ENCODE measurements at places on chromosomes 11 and 22. TPM values are rescaled to one million over a fixed set of nuclear protein-coding genes. Genes with fewer than 3 reads are reported as not detected.
A peak's percentile ranks its signal among the peaks of the same experiment; 100 is the strongest.

DNA sequence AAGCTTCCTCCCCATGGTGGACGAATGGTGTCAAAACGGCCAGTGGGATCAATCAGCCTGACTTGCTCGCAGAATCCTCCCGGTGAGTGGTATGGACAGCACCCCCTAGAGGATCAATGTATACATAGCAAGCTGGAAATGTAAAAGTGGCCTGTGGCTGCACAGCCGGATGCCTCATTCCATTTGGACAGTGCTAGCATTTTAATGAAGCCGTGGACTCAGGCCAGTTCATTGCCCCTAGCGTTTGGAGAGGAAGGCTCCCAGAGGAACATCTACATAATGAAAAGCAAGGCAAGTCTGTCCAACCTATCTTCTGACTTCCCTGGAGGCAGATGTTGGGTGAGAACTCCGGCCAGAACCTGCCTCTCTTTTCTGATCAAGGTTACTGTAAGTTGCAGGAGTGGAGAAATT, 942.3 kb downstream of the NTM start:
- peak; percentile 12 for DNase-seq

DNA sequence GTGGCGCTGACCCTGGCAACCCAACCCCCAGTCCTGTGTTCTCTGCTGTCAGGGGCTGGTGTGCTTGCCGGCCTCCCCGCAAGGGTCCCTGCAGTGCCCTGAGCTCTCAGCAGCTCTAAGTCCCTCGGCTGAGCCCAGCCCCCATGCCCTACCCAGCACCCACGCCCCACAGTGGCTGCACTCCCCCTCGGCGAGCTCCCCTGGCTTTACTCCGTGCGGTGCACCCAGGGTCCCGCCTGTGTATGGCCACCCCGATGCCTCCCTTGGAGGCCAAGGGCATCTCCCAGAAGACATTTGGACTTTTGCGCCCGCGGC, 72.5 kb upstream of the SHISAL1 start:
- DNase-seq = no peak

- DNase-seq = no peak
Observed at GRCh38 chr11:69662021-69662698, 13.0 kb downstream of the LTO1 start.

GRCh38 chr11:59224351-59224928, 11.7 kb upstream of the MPEG1 start:
- no peak for DNase-seq

GRCh38 chr11:47395223-47396048, 13.0 kb upstream of the SLC39A13 start:
- DNase-seq = no peak

DNA sequence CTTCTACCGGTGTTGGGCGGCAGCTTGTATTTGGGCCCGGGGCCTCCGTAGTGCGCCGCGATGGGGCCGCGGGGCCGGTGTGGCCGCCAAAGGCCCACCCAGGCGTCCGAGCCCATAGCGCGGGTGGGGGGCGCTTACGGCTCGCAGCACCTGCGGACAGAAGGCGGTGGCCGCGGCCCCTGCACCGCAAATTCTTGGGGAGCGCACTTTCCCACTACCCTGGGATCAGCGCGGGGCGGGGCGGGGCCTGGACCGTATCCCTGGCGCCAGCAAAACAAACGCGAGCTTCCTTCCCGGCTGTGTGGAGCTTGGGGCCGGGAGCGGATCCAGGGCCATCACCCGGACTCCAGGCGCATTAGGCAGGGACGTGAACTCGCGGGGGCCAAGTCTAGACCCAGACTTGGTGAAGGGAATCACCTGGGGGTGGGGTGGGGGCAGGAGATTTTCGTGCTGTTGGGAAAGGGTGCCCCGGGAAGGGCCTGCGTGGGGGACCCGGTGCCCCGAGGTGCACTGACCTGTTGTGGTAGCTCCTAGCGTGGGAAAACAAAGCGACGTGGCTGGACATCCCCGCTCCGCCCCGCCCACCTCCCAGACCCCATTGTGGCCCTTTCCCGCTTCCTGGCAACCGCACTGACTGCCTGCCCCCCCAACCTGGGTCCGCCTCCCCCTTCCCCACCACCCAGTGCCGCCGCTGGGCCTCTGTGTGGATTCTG, 2.3 kb upstream of the TYMP start:
- DNase-seq = no peak

GRCh38 chr11:121235057-121235456, 57.5 kb upstream of the SC5D start:
- DNase-seq = no peak

- DNase-seq = no peak
Observed at GRCh38 chr11:69450064-69450856, 31.2 kb upstream of the LINC01488 start.

DNA sequence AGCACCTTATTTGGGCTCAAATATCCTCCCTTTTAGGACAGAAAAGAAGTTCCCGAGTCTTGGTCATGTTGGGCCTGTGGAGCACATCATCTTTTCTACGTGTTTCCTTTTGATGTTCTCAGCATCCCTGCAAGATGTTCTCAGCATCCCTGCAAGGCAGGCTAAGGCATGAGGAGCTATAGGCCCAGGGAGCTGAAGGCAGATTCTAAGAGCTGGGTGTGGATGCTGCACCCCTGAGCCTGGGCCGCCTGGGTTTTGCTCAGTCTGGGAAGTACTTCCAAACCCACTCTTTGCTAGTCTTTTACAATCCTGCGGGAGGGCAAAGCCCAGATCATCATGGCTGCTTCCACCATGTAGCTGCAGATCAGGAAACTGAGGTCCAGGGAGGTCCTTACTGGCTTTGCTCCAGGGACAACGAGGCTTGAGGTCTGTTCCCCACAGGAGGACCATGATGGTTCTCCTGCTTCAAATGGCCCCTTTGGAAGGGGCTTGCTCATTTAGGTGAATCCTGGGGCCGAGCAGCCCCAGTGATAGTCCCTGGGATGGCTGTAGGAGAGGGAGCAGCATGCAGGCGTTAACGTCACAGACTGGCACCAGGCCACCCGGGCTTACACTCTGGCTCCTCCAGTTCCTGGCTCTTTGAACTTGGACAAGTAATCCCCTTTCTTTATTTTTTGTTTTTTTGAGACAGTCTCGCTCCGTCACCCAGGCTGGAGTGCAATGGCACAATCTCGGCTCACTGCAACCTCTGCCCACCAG, 10.6 kb downstream of the LRRC75B start:
- no peak for DNase-seq

GRCh38 chr11:110392056-110392455, 37.7 kb upstream of the FDX1 start:
- DNase-seq = no peak

DNA sequence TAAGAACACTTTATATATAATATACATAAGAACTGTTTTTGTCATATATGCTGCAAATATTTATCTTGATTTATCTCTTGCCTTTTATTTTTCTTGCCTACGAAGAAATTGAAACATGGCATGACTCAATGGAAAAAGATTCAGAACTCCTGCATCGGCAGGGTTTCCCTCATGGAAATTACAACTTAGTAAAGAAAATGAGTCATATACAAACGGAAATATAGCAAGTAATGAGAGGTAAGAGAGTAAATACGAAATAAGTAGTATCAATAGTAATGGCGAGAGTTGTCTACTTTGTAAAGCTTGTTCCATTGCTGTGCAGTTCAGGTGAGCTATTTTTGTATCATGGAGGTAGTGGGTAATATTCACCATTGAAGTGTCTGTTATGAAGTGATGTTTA, 350.4 kb downstream of the DDX10 start:
- DNase-seq = no peak

GRCh38 chr11:74566146-74566960, 26.0 kb upstream of the POLD3 start:
- no peak for DNase-seq

DNA sequence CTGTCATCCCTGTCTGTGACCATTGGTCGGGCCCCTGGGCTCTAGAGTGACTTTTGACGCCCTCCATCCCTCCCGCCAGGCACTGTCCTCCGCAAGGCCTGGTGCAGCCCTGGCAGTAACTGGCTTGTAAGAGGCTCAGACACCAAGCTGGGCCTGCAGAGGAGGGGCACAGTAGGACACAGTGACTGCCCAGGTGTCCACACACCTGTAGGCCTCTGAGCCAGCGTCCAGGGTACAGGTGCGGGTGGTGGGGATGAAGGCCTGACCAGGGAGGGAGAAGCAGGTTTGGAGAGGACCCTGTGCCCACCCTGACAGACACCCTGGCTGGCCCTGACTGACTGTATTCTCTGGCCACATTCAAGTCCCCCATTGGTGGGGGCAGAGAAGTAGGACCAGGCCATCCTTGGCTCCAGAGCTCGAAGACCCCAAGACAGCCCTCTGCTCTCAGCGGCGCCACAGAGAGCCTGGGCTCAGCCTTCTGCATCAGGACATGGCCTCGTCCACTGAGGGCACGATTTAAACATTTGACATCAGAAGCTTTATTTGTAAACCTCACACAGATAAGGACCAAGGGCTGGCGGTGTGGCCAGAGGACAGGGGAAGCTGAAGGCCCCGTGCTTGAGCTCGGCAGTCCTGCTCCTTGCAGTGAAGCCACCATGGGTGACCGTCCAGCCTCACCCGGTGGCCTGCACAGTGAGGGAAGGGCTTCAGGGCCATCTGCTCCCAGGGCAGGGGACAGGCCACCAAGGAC, 31.4 kb downstream of the PPIL2 start:
- no peak for DNase-seq

- no peak for DNase-seq
Observed at GRCh38 chr11:30861064-30861463, 274.9 kb upstream of the MPPED2 start.

GRCh38 chr11:86115542-86116385, 46.9 kb upstream of the PICALM start:
- no peak for DNase-seq

GRCh38 chr11:125312391-125312790, 147.8 kb downstream of the PKNOX2 start:
- DNase-seq = no peak

DNA sequence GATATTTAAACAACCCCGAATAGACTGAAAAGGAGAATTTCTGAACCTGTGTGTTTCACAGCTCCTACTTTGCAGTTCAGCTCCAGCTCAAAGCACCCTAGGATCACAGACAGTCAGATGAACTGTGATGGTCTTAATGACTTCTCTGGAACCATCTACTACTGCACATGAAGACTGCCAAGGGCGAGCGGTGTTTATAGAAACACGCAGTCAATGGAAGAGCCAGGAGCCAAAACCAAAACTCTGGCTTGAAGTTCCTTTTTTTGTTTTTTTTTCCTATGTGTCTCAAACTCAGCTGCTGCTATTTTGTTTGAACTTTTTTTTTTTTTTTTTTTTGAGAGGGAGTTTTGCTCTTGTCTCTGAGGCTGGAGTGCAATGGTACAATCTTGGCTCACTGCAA, 382.6 kb upstream of the SYN3 start:
- DNase-seq = no peak

DNA sequence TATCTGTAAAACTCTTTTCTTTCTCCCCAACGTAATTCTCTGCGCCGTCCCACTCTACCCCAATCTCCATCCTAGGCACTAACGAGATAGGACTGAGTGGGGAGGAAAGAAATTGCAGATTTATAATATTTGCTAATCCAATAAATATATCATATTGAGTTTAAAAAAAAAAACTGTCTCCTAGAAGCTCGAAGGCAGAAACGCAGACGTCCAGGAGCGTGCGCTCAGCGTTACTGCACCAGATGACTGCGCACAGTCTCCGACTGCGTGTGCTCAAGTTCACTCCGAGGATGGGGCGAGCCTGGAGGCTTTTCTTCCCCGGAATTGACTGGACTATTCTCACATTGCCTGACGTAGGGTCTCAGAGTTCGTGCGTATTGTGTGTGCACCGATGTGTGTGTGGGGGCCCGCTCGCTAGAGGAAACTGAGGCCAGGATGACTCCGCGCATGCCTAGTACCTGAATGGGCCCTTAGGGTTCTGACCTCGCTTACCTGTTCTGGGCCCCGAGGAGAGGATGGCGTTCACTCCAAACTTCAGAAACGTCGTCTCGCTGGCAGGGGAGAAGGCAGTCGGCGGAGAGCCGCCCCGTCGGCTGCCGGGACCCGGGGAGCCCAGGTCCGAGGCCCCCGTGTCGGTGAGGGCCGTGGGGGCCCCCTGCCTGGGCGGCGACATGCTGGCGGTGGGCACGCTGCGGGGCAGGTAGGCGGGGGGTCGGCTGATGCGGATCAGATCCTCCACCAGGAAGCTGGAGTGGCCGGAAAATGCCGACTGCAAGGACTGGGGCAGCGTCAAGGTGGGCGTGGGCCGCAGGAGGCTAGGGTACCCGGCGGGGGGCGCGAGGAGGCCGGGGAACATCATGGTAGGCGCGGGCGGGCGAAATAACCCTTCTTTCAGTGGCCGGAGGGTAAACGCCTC, 551 bp downstream of the DBX1 start:
- DNase-seq = no peak

- no peak for DNase-seq
Observed at GRCh38 chr22:19168088-19168890, 10.2 kb downstream of the SLC25A1 start.

DNA sequence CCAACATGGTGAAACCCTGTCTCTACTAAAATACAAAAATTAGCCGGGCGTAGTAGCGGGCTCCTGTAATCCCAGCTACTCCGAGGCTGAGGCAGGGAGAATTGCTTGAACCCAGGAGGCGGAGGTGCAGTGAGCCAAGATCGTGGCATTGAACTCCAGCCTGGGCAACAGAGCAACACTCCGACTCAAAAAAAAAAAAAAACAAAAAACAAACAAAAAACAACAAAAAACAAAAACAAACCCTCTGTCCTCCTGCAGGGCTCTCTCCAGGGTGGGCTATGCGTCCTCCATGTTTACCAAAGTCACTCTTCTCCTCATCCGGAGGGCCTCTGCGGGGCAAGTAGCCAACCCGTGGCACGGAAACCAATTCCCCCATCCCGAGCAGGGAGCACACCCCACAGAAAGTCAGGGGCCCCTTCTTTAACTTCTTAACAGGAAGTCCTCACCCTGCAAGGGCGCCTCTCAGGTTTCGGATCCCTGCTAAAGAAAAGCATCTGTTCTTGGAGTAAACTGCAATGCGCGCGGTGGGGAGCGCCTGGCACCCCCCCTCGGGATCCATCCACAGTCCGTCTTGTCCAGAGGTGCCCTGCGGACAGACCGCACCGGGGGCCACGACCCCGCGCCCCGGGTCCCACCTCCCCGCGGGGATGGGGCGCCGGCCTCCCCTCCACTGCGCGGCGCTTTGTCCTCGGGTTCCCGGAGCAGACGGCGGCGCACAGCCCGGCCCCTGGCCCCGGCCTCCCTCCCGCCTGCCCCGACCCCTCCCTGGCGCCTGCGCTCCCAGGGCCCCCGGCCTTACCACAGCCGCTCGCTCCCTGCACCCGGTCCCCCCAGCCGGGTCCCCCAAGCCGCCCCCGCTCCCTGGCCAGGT, 712 bp downstream of the CERK start:
- DNase-seq = no peak

GRCh38 chr11:120091121-120091520, 46.8 kb downstream of the TRIM29 start:
- DNase-seq = no peak

GRCh38 chr11:5384335-5384734, 723 bp downstream of the OR51M1 start:
- no peak for DNase-seq

GRCh38 chr11:44047931-44048431, at the start of gene ACCSL:
TSS of gene ACCSL (plus strand) at chr11:44047981. CDS start at chr11:44048037, 56 bp downstream.
- DNase-seq = no peak

ST14 gene
- polyA plus RNA-seq = 22.9 TPM

SNAP29 gene
- 31.0 TPM for polyA plus RNA-seq

TIGD3 gene
- polyA plus RNA-seq = 0.56 TPM

TSSK2 gene
- not detected for polyA plus RNA-seq

KRTAP5-7 gene
- polyA plus RNA-seq = not detected
